ENCODE measurements at places on chromosomes 6 and 20.

DNA sequence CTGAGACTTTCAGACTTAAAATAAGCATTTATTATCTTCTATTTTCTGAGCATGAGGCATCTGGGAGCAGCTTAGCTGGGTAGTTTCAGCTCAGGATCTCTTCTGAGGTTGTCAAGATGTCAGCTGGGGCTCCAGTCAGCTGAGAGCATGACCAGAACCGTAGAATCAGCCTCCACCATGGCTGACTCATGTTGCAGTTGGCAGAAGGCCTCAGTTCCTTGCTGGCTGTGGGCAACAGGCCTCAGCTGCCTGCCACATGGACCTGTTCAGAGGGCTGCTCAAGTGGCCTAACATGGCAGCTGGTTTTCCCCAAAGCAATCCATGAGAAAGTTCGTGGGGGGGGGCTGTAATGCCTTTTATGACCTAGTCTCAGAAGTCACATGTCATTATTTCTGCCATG is 142.3 kb downstream of the LY86 start:
- no peak for DNase-seq

- no peak for DNase-seq
Observed at GRCh38 chr20:45433316-45433715, 17.4 kb downstream of the PIGT start.

- no peak for DNase-seq
Observed at GRCh38 chr6:131216246-131216645, 81.0 kb downstream of the AKAP7 start.

DNA sequence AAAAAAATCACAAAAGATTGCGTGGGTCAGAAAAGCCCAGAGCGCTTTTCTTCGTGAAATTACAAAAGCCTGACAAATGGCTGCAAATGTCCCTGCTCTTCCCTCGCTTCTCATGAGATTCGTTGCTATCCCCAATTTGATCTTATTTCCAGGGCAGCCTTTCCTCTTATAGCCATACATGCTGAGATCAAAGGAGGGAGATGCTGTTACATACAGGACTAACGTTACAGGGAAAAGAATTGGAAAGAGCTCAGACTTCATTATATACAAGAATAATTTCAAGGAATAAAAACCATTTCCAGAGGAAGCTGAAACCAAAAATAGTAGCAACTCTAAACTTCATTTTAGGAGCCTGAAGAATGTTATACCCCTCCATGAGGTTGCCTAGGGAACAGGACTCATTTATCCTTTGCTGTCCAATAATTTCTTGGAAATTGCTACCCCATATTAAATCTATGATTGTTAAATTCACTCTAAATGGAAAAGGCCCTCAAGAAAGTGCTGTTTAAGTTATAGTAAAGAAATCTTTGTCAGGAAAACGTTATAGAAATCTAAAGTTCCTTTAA is 81.0 kb downstream of the METTL24 start:
- no peak for DNase-seq

GRCh38 chr20:9108260-9108659 is 39.4 kb downstream of the PLCB4 start:
- DNase-seq, result no peak

DNA sequence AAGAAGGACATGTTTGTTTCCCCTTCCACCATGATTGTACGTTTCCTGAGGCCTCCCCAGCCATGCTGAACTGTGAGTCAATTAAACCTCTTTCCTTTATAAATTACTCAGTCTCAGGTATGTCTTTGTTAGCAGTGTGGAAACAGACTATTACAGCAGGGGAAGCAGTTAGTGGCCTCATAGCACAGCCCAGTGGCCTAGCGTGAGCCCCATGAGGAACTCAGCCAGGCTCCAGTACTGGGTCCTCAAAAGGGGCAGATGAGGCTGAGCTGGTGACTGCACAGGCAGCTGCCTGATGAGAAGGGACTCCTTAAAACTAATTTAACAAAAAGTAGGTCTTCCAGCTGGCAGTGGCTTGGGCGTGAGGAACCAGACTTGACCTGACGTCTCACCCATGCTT is 399.9 kb downstream of the CDH26 start:
- no peak for DNase-seq

- DNase-seq, result no peak
Observed at GRCh38 chr6:74892091-74892490, 313.8 kb downstream of the COL12A1 start.

- DNase-seq, result no peak
Observed at GRCh38 chr6:25377664-25378063, 98.5 kb downstream of the CARMIL1 start.

Data from Karpas-422 (cell line).